ENCODE measurements at places on chromosomes 3 and 15. TPM values are rescaled to one million over a fixed set of nuclear protein-coding genes. Genes with fewer than 3 reads are reported as not detected.

- DNase-seq, result no peak
Observed at GRCh38 chr3:190051641-190052040, 69.1 kb downstream of the P3H2 start.

DNA sequence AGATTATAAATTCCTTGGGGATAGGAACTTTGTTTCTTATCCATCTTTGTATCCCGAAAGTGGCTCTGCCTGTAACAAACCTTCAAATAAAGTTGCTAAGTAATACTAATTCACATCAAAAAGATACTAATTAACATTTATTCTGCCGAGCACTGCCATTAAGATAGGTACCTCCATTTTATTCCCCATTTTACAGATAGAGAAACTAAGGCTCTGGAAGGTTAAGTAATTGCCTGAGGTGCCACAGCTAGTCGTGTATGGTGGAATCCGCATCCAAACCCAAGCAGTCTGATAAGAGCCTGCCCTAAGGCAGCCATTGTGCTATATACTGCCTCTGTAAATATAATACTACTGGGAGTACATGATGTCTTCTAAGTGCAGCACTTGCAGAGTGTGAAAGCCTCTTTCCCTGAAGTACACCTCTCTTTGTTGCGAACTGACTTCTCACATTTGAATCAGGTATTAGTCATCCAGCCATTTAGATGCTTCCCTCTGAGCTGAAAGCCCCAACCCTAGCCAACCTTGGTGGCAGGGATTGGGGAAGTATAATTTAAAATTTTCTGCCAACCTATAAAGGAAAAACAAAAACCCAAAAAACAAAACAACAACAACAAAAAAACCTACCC lies 78.5 kb upstream of the CHD2 start:
- DNase-seq, result no peak

DNA sequence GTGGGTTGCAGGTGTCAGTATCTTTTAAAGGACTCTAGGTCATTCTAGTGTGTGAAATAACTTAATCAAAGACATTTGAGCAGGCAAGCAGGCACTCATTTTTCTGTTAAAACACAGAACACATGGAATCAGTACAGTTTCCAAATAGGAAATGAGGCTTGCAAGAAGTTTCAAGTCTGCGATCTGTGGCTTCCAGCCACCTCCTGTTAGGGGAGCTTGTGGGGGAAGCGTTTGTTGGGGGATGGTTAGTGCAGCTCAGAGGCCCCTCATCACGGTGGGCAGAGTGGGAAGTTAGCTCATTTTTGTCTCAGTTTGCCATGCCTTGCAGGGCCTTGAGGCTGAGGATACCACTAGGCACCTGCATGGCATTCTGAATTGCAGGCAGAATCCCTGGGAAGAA lies 59.9 kb downstream of the SLC6A11 start:
- DNase-seq, result no peak

GRCh38 chr15:35319354-35319753 lies 226.6 kb downstream of the DPH6 start:
- DNase-seq, result no peak

Gene GADL1
- total RNA-seq, result not detected

GRCh38 chr3:178794711-178795110 lies 258.5 kb downstream of the KCNMB2 start:
- no peak for DNase-seq

DNA sequence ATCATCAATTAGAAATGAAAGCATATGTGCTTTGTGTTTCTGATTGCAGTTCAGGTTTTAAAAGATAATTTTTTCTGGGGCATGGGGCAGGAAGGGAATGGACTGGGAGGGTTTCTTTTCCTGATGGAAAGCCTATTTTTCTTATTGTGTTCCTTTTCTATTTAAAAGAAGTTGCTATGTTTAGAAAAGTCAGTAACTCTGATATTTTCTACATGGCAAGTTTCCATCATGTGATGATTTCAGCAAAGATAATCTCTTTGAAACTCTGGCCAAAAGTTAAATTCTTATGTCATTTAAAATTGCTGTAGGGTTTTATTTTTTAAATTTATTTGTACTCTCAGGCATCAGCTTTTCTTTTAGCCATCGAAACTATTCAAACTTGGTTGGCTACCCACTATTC lies 601.2 kb downstream of the FOXP1 start:
- no peak for DNase-seq

Gene TUSC7
- total RNA-seq, result not detected

- no peak for DNase-seq
Observed at GRCh38 chr15:65254758-65255157, 31.9 kb downstream of the PARP16 start.

Gene SH2D7
- not detected for total RNA-seq

Gene WNT7A
- total RNA-seq, result 6.6 TPM

Gene ZNF609
- total RNA-seq, result 45.4 TPM

DNA sequence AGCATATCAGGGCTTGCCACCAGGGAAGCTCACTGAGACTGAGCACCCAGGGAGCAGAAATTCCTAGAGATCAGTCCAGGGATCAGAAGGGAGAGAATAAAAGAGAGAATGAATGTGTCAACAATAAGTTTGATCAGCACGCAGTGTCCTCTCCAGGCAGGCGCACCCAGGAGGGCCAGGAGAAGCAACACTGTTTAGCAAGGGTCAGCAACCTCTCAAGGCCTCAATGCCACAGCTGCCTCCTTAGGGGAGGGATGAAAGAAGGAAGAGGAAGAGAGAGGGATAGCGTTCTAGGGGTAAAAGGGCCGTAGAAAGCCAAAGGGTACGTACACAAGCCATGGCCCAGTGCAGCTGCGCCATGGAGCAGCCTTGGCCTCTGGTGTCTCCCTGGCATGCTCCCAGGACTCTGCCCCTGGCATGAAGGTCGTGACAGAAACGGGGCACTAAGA lies 399.8 kb downstream of the SHQ1 start:
- no peak for DNase-seq

Gene APOD
- 59.4 TPM for total RNA-seq

GRCh38 chr3:177364236-177364635 lies 167.0 kb upstream of the TBL1XR1 start:
- no peak for DNase-seq

- no peak for DNase-seq
Observed at GRCh38 chr3:57497904-57498303, 46.2 kb downstream of the DNAH12 start.

DNA sequence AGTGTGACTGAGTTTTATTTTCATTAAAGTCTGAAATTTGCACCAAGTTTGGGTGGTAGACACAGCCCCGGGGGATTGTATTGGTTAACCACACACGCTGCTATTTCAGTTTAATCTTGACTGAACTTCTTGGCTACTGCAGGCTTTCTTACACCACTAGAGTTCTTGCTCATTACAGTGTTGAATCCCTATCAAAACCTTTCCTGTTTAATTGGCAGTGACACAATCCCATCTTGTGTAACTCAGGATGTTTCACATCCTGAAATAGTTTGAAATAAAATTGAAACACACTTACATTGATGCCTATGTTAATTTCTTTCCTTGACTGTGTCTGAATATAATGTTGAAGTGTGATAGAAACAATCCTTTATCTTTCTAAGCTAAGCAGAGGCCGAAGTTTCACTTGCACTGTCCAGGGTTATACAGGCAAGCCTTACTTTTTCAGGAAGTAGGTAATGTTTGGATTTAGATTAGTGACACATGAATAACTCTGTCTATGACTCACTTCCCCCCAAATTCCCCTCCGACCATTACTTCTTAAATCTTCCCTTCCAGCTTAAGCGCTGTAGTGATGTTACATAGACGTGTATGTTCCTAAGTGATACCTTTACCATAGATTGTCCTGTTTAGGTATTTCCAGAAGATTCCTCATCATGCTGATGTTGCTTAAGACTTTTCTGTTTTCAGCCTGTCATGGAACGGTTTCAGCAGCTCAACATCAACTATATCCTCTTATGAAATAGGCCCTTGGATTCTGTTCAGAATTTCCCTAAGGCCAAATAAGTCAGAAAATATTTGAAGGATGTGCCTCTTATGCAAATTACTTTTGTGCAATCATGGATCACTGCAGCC lies 16.8 kb downstream of the ATG7 start:
- DNase-seq, result no peak

Gene PLCH1
- total RNA-seq, result 12.1 TPM

GRCh38 chr3:42214565-42215283 lies 51.3 kb downstream of the CCK start:
- no peak for DNase-seq

Gene TNFAIP8L3
- 10.9 TPM for total RNA-seq

Gene SLC22A14
- total RNA-seq, result 0.20 TPM

GRCh38 chr15:80114114-80114513 lies 38.7 kb upstream of the FAH start:
- no peak for DNase-seq

GRCh38 chr3:191263365-191263764 lies 64.3 kb downstream of the OSTN start:
- DNase-seq, result no peak

Gene FSTL1
- total RNA-seq, result 221 TPM

Gene SLC15A2
- total RNA-seq, result 63.6 TPM

GRCh38 chr3:44114142-44114541 lies 127.5 kb upstream of the TOPAZ1 start:
- DNase-seq, result no peak

Gene POPDC2
- 2.7 TPM for total RNA-seq

GRCh38 chr3:14039149-14039548 lies 85.5 kb downstream of the CHCHD4 start:
- no peak for DNase-seq

GRCh38 chr3:33911525-33912322 lies 113.3 kb downstream of the PDCD6IP start:
- DNase-seq, result no peak

GRCh38 chr3:23459889-23460546 lies 256.9 kb downstream of the UBE2E2 start:
- no peak for DNase-seq

DNA sequence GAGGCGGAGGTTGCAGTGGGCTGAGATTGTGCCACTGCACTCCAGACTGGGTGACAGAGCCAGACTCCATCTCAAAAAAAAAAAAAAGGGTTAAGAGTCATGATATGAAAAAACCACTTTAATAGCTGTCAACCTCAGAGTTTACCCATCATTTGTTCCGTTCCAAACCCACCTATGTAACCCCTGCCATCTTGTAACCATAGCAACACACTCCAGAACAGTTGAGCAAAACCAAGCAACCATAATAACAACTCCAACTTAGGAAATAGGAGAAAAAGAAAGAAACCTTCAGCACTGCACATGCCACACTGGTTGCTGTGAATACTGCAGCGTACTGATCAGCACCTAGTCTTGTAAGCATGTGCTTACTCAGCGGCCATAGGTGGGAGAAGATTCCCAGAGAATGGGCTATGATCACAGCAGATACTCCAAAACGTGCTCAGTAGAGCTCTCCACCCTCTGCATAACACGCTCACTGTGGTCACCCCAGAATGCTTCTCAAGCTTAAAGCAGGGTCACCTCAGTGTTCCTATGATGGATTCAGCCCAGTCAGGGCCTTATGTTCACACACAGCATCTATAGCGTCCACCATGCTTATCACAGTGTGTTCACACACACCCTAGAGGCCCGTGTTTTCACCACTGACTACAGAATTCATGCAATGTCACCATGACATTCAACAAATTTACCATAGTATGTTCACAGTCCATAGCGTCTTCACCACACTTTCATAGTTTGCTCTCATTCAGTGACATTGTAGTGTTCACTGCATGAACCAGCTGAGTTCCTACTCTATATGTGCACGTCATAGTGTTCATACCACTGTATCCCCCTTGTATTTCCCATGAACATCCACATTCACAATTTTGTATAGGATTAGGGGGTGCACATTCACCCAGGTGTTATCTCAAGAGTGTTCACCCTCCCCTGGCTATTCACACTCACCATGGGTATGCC lies 6.5 kb upstream of the CILP start:
- DNase-seq, result no peak

- no peak for DNase-seq
Observed at GRCh38 chr15:65189102-65189740, 4.1 kb upstream of the CLPX start.

- DNase-seq, result no peak
Observed at GRCh38 chr3:24846286-24846860, 351.7 kb upstream of the THRB start.

DNA sequence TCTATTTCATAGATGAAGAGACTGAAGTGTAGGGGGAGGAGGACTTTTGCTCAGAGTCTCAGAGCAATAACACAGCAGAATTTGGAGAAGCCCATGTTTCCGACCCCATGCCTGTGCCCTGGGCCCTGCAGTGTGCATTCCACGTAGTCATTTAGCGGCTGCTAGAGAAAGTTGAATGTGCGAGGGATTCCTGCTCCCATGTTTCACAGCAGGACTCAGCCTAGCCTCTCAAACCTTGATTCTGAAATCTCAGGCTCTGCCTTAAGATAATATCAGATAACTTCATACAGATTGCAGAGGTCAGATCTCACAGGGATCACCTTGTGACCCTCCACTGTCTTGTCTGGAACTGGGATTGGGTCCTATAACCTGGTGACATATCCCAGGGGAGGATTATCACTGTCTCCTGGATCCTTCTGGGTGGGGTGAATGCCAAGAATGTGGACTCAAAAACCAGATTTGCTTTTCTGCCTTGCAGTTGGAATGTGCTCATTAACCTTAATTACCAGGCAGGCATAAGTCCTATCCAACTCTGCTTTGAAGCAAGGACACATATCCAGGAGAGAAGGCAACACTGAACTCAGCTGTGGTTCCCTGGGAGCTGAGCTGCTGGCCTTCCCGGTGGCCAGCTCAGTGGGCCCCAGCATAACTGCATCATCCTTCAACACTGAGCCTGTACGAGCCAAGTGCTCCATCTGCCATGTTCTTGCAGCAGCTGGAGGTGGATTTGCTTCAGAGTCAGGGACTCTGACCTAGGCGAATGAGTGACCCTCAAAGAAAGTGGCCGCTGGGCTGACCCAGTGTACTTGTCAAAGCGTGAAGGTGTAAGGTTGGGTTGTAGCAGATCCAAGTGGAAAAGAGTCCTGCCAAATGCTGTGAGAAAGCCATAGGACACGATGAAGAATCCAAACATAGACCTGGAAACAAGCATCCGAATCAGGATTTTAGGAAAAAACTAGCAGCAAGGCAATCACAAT lies 43.0 kb downstream of the CTXND1 start:
- DNase-seq, result no peak

- no peak for DNase-seq
Observed at GRCh38 chr3:42873221-42873982, 2.3 kb downstream of the CYP8B1 start.

GRCh38 chr3:48135552-48136495 lies 52.4 kb downstream of the CDC25A start:
- DNase-seq, result no peak

Data from upper lobe of right lung (tissue), 1 donor.